H9 (cell line): ENCODE measurements at places on chromosomes 16 and 17.

DNA sequence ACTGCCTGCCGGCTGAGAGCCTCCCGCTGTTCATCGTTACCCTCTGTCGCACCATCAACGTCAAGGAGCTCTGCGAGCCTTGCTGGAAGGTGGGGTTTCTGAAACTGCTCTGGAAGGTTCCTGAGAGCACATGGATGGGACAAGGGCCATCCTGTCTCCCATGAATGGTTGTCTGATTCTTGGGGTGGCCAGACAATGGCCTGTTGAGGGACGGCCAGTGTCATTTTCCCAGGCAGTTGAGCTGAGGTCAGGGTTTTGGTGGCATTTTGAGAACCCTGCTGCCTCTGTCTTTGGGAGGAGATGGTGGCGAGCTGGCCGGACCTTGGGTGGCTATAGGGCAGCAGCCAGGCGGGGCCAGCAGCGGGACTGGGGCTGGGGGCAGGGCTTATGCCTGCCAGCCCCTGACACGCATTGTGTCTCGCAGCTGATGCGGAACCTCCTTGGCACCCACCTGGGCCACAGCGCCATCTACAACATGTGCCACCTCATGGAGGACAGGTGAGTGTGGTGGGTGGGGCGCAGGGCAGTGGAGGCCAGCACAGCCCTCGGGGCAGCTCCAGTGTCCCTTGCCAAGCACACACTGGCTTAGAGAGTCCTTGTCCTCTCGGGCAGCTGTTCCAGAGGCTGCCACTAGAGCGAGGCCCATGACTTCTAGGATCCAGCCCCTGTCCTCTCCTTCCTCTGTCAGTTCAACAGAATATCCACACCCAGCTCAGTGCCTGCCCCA is 9.1 kb downstream of the TSC2 start:
- no peak overlapping the region for H3K27ac ChIP-seq
- DNase-seq: no peak
- peaks cover 4% of the 10 kb centered on the region; the same call in 2 of the 3 replicates for H3K36me3 ChIP-seq
- no peaks in the 10 kb centered on the region for H3K27me3 ChIP-seq
- no peaks in the 10 kb centered on the region for H3K4me1 ChIP-seq

GRCh38 chr16:88798772-88799455 is 4.7 kb upstream of the CDT1 start:
- H3K36me3 ChIP-seq: peaks cover 5% of the 10 kb centered on the region; the same call in 1 of the 2 replicates
- H3K27me3 ChIP-seq: no peaks in the 10 kb centered on the region
- DNase-seq: peak; percentile 23
- no peak overlapping the region for H3K27ac ChIP-seq

GRCh38 chr16:7161891-7162290 is 170.8 kb upstream of the RBFOX1 start:
- H3K27ac ChIP-seq: no peak overlapping the region
- no peak for DNase-seq

DNA sequence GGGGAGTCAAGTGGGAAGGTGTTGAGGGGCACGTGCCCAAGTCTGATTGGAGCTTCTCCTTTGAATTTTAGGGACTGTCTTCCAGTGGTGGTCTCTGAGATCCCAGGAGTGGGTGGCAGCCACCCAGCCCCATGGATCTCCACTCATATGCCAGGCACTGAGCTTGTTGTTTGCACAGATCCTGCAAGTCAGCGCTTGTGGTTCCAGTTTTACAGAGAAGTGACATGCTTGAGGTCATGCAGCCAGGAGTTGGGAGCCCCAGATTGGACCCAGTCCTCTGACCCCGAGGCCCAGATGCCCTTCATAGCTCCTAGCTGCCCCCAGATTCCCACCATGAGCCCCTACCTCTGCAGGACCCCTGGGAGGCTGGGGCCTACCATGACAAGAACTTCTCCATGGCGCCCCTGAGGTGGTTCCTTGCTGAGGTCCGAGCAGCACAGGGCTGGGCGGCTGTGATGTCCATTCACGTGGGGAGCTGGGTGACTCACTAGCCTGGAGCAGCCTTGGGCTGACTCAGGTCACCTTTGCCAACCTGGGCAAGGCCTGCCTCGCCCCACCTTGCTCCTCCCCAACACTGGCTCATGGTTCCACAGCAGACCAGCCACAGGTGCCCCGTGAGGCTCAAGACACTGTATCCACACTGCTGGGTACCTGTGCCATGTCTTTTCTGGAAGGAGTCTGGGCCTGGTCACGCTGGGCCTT is 47.4 kb downstream of the RAI1 start:
- peaks cover 48% of the 10 kb centered on the region for H3K27me3 ChIP-seq
- no peaks in the 10 kb centered on the region for H3K4me1 ChIP-seq
- no peak overlapping the region for H3K27ac ChIP-seq
- no peak for DNase-seq

GRCh38 chr17:75834928-75835653 is 9.1 kb downstream of the UNC13D start:
- H3K4me1 ChIP-seq: peaks cover 5% of the 10 kb centered on the region; the same call in 1 of the 2 replicates
- no peak overlapping the region for H3K27ac ChIP-seq
- H3K27me3 ChIP-seq: no peaks in the 10 kb centered on the region

DNA sequence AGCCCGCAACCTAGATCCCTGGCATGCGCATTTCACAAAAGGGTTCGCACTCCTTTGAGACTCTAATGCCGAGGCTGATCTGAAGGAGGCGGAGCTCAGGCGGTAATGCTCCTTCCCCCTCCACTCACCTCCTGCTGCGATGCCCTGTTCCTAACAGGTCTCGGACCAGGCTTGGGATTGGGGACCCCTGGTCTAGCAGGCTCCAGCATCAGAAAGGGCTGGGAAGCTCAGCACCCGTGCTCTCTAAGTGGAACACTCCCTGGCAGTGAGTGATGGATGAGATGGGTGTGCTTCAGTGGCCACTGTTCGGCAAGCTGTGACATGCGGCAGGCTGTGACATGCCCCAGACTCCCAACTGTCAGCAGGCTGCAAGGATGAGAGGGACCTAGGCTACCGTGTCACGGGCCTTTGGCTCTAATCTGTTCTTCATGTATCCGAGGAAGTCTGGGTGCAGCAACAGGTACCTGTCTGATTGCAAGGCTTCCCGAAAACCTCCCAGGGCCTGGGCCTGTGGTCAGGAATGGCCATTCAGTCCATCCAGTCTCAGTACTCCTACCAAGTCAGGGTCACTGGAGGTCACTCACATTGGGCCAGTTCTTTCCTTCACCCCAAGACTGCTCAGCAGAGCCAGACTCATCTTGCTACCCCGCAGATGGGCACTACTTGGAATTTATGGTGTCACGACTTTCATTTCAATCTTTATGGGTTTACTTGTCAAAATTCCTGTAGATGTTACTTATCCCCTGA is 1.3 kb upstream of the ST6GALNAC2 start:
- peak overlapping the region; percentile 48 for H3K4me3 ChIP-seq
- no peaks in the 10 kb centered on the region; the same call in 2 of the 3 replicates for H3K36me3 ChIP-seq
- H3K27me3 ChIP-seq: peaks cover 36% of the 10 kb centered on the region; the same call in 1 of the 2 replicates

DNA sequence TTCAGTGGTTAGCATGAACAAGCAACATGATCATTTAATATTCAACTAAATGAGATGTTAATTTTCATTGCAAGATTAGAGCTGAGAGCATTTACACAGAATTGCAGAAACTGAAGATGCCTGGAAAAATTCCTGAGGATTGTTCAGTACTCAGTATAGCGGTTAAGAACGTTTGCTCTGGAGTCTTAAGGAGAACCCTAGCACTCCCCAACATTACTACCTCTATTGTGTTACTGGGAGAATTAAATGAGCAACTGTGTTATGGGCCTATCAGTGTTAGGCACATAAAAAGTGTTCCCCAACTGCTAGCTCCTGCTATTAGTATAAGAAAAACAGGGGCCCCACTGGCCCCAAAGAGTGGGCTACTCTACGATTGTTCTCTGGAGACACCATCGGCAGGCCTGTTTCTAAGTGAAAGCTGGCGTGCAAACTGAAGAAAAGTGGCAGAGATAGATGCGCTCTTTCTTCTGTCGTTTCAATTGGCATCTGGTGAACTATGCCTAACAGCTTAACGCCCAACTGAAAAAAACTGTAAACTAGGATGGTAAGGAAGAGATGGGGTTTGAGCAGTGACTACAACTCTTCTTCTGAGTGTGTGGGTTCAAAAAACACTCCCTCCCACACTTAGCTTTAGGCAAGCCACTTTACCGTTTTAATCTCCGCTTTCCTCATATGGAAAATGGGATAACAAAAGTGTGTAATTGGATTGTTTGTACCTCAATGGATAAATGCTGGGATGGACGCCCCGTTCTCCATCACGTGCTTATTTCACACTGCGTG is 1.3 kb downstream of the CDR2 start:
- H3K27me3 ChIP-seq: no peaks in the 10 kb centered on the region
- H3K27ac ChIP-seq: no peak overlapping the region
- H3K4me1 ChIP-seq: peaks cover 2% of the 10 kb centered on the region
- peak overlapping the region; percentile 86 for H3K4me3 ChIP-seq
- DNase-seq: no peak
- peaks cover 19% of the 10 kb centered on the region for H3K36me3 ChIP-seq

GRCh38 chr16:49085686-49086085 is 196.0 kb downstream of the CBLN1 start:
- H3K4me1 ChIP-seq: no peaks in the 10 kb centered on the region
- no peak overlapping the region for H3K27ac ChIP-seq
- DNase-seq: no peak
- H3K27me3 ChIP-seq: no peaks in the 10 kb centered on the region

- H3K27me3 ChIP-seq: no peaks in the 10 kb centered on the region
- H3K36me3 ChIP-seq: peaks cover 44% of the 10 kb centered on the region
- H3K27ac ChIP-seq: no peak overlapping the region
- no peak for DNase-seq
- H3K4me1 ChIP-seq: peaks cover 16% of the 10 kb centered on the region; the same call in 1 of the 2 replicates
- no peak overlapping the region for H3K4me3 ChIP-seq
Observed at GRCh38 chr17:65538675-65539529, 22.5 kb downstream of the AXIN2 start.

GRCh38 chr16:82063456-82064082 is 28.5 kb downstream of the HSD17B2 start:
- no peak for DNase-seq
- no peaks in the 10 kb centered on the region for H3K4me1 ChIP-seq
- H3K27me3 ChIP-seq: no peaks in the 10 kb centered on the region
- no peak overlapping the region for H3K4me3 ChIP-seq

GRCh38 chr17:382644-383533 is 30.3 kb upstream of the RPH3AL start:
- no peaks in the 10 kb centered on the region; the same call in 1 of the 2 replicates for H3K4me1 ChIP-seq
- peaks cover 3% of the 10 kb centered on the region for H3K36me3 ChIP-seq
- no peak overlapping the region for H3K27ac ChIP-seq

DNA sequence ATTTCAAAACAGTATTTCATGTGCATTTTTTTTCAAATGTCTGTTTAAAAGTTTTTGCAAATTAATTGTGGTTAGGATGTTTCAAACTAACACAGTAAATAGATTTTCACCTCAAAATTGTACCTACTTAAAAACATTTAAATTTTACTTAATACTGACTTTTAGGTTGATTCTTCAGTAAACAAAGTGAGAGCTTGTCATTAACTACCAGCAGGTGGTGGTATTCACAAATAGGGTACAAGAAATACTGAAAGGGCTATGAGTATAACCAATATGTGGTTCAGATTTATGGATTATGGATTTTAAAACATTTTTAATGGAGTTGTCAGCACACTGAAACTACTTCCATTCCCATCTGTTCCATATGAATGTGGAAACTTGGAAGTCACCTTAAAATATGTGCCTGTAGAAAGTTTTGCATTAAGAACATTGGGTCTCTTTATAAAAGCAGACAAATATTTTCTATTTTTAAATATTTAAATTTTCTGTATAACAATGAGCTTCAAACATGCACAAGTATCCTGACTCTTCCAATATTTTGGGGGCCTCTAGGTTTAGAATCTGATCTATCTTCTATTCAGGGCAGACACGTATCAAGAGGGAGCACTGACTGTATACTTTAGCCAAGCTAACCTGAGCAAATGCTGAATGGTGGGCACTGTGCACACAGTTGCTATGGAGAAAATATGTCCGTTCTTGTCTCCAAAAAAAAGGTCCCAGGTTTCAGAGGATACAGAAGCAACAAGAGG is 155.6 kb downstream of the SNX11 start:
- H3K27me3 ChIP-seq: no peaks in the 10 kb centered on the region
- H3K36me3 ChIP-seq: no peaks in the 10 kb centered on the region
- no peak overlapping the region for H3K4me3 ChIP-seq
- no peak overlapping the region for H3K27ac ChIP-seq
- H3K4me1 ChIP-seq: no peaks in the 10 kb centered on the region

GRCh38 chr17:10058921-10059683 is 139.3 kb downstream of the GAS7 start:
- H3K4me3 ChIP-seq: no peak overlapping the region
- no peak for DNase-seq
- peaks cover 5% of the 10 kb centered on the region; the same call in 1 of the 2 replicates for H3K36me3 ChIP-seq
- no peak overlapping the region for H3K27ac ChIP-seq
- no peaks in the 10 kb centered on the region for H3K27me3 ChIP-seq

DNA sequence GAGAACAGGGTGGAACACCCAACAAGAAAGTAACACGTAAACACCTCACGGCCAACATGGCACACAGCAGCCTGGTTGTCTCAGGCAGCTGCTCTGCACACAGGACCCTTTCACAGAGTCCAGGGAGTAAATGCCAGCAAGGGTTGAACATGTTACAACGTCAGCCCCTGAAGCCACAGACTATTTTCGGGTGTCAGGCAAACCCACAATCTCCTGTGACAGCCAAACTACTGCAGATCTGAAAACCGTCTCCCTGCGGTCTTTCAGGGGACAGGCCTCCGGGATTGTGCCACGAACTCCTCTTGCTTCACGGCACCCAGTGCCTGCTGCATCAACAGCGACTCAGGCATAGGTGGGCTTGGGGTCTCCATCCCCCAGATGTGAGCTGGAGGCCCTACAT is 127.7 kb downstream of the XYLT1 start:
- no peak overlapping the region for H3K4me3 ChIP-seq
- H3K27me3 ChIP-seq: no peaks in the 10 kb centered on the region
- H3K36me3 ChIP-seq: 0 out of 2 replicates have a peak, but pooled peaks cover under 1% of the 10 kb centered on the region
- H3K4me1 ChIP-seq: no peaks in the 10 kb centered on the region
- DNase-seq: no peak
- H3K27ac ChIP-seq: no peak overlapping the region

- no peaks in the 10 kb centered on the region for H3K4me1 ChIP-seq
- no peak overlapping the region for H3K4me3 ChIP-seq
- H3K27ac ChIP-seq: no peak overlapping the region
Observed at GRCh38 chr17:42725143-42725542, 19.7 kb downstream of the EZH1 start.

GRCh38 chr16:54931120-54932014 is 702 bp downstream of the IRX5 start:
- no peaks in the 10 kb centered on the region for H3K36me3 ChIP-seq
- no peak overlapping the region for H3K27ac ChIP-seq
- DNase-seq: peak; percentile 50
- no peaks in the 10 kb centered on the region for H3K4me1 ChIP-seq
- H3K4me3 ChIP-seq: peak overlapping the region; percentile 79

DNA sequence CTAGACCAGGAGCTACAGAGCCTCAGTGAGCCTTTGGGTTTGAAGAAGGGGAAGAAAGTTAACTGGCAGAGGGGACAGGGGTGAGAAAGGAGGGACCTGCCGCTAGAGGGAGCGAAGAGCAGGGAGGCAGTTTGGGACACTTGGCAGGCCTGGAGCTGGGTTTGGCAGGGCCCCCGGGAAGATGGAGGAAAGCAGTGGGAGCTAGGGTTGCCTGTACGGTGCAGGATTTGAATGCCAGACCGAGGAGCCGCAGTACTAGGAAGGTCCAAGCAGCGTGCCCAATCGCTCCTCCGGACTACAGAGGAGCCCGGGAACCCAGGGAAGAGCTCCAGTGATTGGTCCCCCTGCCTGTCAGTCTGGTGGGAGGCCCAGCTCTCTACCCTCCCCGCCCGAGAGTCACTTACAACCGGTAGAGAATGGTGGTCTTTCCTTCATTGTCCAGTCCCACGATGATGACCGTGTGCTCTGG is 1.3 kb downstream of the ARL5C start:
- H3K4me1 ChIP-seq: no peaks in the 10 kb centered on the region
- peak; percentile 99 for DNase-seq
- H3K36me3 ChIP-seq: peaks cover 8% of the 10 kb centered on the region
- peak overlapping the region; percentile 96 for H3K4me3 ChIP-seq
